C1 segment of cervical spinal cord (tissue), 14 donors: ENCODE measurements at places on chromosomes 6 and 20.

DNA sequence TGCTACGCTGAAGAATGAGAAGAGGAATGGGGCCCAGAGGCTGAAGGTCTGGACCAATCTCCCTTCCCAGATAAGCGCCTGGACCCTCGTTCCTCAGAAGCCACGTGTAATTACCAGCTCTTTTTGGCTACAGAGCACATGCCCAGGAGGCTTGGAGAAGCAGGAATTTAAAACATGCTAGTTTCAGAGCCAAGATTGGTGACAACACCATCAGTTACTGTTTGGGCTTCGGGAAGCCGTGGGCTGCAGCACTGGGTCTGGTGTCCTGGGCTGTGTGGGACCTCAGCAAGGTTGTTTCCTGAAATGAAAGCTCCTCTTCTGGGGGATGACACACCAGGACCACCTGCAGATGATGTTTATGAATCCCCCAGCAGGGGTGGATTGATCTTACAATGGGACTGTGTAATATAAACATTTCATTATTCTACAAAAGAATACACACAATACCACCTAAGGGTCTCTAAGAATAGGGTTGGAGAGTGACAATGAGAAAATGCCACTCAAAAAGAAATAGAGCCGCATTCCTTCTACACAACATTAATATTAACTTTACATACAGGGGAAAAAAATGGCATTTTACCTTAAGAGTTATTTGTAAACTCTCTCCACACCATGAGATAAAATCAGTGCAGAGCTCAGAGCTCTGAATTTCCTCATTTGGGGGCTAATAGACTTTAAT is 207.8 kb upstream of the FOXQ1 start:
- no peak for DNase-seq

DNA sequence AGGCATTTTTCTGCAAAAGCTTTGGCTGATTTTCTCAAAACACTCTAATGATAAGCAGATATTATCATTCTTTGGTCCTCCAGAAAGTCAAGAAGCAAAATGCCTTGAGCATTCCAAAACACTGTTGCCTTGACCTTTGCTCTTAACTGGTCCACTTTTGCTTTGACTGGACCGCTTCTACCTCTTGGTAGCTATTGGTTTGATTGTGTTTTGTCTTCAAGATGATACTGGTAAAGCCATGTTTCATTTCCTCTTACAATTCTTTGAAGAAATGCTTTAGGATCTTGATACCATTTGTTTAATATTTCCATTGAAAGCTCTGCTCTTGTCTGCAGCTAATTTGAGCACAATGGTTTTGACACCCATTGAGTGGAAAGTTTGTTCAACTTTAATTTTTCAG is 35.6 kb upstream of the SDHAF4 start:
- DNase-seq, result no peak

DNA sequence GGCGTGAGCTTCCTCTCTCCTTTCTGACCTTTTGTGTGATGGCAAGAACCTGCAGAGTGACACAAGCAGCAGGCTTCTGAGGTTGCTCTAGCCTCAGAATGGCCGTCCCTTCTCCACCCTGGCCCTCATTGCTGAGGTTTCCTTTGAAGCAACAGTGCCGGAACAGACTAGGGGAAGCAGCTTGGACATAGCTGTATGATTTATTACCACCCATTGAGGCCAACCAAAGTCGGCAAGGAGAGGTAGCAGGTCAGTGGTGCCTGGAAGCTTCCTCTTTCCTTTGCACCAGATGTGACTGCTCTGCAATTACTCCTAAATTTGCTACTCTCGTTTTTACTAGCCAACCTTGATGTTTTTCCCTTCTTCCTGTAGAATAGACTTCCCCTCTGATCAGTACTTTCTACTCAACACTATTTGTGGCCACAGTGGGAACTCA is 31.4 kb downstream of the PTPN1 start:
- DNase-seq, result no peak

- DNase-seq, result no peak
These were observed 5.0 kb upstream of the NEDD9 start for GRCh38 chr6:11237428-11237827.

DNA sequence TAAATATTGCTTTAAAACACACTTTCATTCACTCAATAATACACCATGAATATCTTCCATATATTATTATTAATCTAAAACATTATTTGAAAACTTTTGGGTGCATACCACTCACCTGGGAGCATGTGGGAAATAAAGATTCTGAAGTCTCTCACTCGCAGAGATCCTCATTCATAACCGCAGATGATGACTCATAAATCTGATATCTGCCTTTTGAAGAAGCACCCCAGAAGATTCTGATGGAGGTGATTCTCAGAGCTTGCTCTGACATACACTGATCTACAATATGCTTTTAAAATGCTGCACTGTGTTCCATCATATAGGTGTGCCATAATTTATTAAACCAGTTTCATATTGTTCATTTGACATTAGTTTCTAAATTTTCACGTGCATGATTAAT is 135.0 kb upstream of the SGK1 start:
- no peak for DNase-seq

DNA sequence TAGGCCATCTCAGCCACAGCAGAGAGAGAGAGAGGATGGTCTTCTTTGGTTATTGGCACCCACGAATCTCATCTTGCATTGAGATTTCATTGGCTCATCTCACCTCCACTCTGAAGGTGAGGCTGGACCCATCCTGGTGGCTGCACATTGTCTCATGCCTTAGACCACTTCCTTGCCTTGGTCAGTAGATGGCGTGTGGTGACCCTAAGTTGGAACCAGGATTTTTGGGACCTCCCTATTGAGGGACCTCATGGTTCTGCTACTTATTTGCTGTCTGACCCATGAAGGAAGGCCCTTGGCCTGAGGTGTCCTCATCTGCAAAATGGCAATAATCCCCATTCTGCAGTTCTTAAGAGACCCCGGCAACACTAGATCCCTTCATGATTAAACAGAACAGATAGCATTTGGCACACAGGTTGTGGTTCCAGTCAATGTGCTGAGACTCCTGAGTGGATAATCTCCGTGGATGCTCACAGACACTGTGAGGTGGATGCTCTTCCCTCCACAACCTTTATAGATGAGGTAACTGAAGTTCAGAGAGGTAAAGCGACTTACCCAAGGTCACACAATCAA is 21.5 kb upstream of the AAR2 start:
- DNase-seq, result no peak

DNA sequence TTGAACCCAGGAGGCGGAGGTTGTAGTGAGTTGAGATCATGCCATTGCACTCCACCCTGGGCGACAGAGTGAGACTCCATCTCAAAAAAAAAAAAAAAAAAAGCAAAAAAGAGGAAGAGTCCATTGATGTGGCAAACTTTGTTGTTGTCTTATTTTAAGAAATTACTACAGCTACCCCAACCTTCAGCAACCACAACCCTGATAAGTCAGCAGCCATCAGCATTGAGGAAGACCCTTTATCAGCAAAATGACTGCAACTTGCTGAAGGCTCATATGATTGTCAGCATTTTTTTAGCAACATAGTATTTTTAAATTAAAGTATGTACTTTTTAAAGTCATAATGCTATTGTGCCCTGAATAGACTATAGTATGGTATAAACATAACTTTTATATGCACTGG is 48.8 kb downstream of the ZFP64 start:
- DNase-seq, result no peak

- DNase-seq, result no peak
These were observed 37.7 kb downstream of the MDFI start for GRCh38 chr6:41675992-41676391.

GRCh38 chr6:153121311-153121710 is 9.8 kb downstream of the RGS17 start:
- DNase-seq, result no peak

- no peak for DNase-seq
These were observed 54.9 kb downstream of the RSPO3 start for GRCh38 chr6:127173156-127173940.

DNA sequence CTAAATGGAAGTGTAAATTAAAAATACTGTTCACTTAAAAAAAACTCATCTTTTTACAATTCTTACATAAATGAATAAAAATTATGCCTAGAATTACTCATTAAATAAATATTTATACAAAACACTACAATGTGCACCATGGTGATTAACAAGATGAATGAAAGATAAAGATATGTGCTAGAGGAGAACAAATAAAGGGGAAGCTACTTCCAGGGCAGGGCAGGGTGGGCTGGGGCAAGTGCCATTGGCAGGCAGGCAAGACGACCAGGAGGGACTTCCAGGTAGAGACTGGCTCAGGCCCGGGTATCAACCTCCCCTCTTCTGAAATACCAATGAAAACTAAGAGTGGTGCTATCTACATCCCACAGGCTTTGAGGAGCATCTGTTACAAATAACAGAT is 20.4 kb downstream of the PREP start:
- no peak for DNase-seq

GRCh38 chr6:47402081-47402480 is 75.5 kb upstream of the CD2AP start:
- DNase-seq, result no peak

DNA sequence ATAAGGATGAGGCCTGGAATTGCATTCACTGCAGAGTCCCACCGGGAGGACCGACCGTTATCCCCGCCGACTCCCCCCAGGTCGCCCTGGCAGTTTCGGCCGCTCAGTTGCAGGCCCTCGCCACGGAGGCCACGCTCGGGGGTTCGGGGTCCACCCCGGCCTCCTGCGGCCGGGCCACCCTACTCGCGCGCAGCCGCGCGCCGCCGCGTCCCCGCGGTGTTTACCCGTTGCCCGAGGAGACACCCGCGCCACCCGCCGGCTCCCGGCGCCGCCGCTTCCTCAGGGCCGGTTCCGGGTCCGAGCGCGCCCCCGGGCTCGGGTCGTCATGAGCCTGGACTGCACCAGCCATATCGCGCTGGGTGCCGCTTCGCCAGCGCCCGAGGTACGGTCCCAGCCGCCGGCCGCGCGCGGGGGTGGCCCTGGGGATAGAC is at the start of gene CCDC170:
Gene CCDC170 (plus strand): TSS at position 214 of the 431 bp plus-strand sequence. CDS start 112 bp downstream, at position 326.
- DNase-seq, result no peak

DNA sequence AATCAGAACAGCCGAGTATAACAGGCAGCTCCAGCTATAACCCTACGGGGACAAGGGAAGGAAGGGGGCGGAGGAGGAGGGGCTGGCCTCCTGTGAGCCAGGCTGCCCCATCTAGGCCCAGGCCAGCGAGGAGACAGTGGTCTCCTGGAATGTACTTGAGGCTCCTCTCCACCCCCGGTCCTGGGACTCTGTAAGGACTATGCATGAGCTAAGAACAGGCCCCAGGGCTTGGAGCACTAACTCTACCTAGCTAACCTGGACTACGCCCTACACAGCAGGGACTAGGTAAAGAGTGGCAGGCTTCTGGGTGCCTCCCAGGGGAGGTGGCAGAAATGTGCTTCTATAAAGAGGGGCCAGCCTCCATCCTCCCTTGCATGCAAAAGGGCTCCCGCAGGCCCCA is 8.9 kb downstream of the KCNK15 start:
- no peak for DNase-seq

GRCh38 chr20:60224914-60225313 is 266.7 kb downstream of the CDH26 start:
- no peak for DNase-seq

- no peak for DNase-seq
These were observed 12.3 kb downstream of the PCK1 start for GRCh38 chr20:57573242-57573641.

DNA sequence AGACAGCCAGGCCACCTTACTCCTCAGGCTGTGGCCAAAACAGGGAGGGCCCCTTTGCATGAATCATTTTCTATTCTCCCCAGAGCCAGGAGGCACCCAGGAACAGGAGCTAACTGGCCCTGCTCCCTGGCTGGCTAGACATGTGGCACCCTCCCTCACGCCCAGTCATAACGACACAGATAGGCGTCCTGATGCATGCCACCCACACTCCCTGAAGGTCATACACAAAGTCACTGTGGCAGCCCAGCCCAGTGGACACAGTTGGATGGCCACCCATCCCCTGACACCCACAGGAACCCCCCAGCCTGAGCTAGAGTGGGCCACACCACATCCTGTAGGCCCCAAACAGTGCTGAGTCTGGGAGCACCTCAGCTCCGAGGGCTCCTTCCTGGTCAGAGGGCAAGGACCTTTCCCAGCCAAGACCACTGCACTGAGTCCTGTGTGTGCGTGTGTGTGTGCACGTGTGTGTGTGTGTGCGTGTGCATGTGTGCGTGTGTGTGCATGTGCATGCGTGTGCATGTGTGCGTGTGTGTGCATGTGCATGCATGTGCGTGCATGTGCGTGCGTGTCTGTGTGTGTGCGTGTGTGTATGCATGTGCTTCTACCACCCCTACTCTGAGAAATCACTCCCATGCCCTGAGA is 21.6 kb downstream of the TFEB start:
- DNase-seq, result no peak

GRCh38 chr6:131226459-131227157 is 91.3 kb downstream of the AKAP7 start:
- no peak for DNase-seq

GRCh38 chr20:50679753-50680104 is 11.6 kb downstream of the RIPOR3 start:
- no peak for DNase-seq

GRCh38 chr6:3453413-3454272 is 3.2 kb downstream of the SLC22A23 start:
- DNase-seq, result no peak

GRCh38 chr6:12955956-12956355 is 239.4 kb downstream of the PHACTR1 start:
- DNase-seq, result no peak

DNA sequence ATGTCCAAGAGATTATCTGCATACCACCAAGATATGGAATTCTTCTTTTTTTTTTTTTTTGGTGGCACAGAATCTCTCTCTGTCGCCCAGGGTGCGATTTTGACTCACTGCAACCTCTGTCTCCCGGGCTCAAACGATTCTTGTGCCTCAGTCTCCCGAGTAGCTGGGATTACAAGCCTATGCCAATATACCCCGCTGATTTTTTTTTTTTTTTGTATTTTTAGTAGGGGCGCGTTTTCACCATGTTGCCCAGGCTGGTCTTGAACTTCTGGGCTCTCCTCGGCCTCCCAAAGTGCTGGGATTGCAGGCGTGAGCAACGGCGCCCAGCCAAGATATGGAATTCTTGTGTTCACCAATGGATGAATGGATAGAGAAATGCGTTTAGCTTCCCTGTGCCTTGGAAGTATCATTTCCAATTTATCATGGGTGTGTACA is 31.0 kb downstream of the POM121L2 start:
- no peak for DNase-seq

GRCh38 chr20:14232650-14233049 is 104.8 kb downstream of the FLRT3 start:
- DNase-seq, result no peak

GRCh38 chr6:154092326-154092962 is 53.4 kb downstream of the OPRM1 start:
- no peak for DNase-seq

- DNase-seq, result no peak
These were observed 7.6 kb downstream of the SLC44A4 start for GRCh38 chr6:31871046-31871659.

- DNase-seq, result no peak
These were observed 19.1 kb upstream of the TSHZ2 start for GRCh38 chr20:52953020-52953419.

GRCh38 chr6:2502096-2502997 is 248.4 kb downstream of the MYLK4 start:
- DNase-seq, result no peak

GRCh38 chr6:7953753-7954152 is 43.2 kb upstream of the TXNDC5 start:
- DNase-seq, result no peak

GRCh38 chr6:14848019-14848418 is 397.9 kb upstream of the JARID2 start:
- no peak for DNase-seq
